Left forelimb (tissue), 1 donor: ENCODE measurements at places on chromosomes 7 and 10.

DNA sequence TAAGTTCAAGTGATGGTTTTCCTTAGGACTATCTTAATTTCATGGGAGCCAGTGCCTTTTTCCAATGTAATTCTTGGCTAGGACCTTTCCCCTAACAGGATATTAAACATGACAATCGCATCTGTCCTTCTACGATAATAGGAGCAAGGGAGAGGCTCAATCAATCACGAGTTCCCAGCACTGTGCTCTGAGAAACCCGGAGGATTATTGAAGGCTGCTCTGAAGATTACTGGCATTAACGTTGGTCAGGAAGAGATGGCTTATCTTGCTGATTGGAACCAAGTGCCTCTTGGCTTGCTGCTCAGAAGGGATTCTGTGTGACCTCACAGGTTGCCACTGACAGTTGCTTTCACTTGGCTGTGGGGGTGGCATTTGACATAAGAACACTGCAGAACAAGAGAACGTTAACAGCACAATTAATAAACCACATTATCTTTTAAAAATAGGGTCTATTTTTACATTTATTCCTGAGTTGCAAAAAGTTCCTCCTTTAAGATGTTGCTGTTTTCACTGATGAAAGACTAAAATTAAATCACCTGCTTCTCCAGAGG, 252.1 kb upstream of the TAC1 start:
- no peak for DNase-seq

DNA sequence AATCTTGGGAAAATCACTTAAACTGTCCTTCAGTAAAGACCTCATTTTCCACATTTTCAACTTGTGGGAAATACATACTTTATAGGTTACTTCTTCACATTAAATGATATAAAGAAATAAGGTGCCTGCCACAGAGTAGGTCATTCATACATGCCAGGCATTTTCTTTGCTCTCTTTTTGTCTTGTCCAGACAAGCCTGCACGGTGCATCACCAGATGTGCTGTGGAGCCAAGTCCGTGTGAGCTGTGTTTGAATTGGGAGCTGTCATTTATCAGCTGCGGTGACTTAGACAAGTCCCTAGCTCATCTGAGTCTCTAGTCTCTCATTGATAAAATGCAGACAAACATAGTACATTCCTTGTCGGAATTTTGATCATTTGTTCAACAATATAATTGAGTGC, 432.9 kb downstream of the SORCS3 start:
- DNase-seq, result no peak

DNA sequence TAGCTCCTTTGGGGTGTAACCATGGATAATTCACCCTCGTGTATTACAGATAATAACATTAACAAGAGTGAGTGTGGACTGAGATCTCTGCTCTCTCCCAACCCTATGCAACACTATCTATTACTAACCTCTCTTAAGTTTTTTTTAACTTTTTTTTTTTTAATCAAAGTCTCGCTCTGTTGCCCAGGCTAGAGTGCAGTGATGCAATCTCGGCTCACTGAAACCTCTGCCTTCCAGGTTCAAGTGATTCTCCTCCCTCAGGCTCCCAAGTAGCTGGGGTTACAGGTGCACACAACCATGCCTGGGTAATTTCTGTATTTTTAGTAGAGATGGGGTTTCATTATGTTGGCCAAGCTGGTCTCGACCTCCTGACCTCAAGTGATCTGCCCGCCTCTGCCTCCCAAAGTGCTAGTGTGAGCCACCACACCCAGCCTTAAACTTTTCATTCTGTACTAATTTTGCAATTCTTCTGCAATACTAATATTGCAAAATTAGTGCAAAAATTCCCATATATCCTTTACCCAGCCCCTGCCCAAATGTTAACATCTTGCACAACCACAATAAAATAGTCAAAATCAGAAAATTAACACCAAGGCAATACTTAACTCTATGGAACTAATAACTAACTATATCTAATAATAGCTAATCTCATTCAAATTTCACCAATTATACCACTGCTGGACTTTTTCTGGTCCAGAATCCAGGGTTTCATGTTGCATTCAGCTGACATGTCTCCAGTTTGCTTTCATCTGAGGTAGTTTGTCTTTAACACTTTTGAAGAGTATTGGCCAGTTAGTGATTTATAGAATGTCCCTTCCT, 66.5 kb upstream of the TCF7L2 start:
- no peak for DNase-seq

GRCh38 chr7:95201727-95202126, 122.6 kb downstream of the PON1 start:
- DNase-seq, result no peak
